HS-5 (cell line): ENCODE measurements at places on chromosomes 12 and 14.

DNA sequence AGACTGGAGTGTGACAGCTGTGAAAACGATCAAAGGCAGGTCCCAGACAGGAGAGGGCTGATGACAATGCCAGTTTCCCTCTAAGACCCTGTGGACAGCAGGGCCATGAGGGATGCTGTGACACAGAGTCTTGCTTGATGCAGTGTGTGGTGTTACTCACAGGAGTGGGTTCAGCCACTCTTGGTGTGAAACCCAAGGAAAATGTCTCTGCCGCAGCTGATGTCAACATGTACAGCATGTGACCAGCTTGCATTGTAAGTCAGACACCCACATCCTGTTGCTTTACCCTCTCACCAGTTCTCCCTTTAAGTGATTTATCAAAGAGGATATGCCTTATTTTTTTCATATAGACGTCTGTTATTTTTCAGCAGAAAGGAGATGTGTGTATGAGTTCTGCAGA, 268.6 kb downstream of the BTG1 start:
- DNase-seq = no peak

DNA sequence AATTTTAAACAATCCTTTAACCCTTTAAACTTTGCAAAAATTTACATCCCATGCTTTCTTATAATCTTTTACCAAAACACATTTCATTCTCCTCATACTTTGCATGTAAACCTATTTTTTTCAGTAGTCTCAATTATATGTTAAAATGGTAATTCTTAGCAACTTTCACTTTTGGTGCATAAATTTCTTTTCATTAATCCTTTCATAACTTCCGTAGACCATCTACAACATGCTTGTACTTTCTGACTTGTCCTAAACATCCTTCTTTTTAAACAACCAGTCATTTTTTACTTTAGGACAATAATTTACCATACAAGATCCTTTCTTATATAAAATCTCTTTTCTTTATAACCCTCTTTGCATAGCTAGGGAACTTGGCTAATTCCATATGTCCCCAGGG, 19.5 kb downstream of the CCDC91 start:
- no peak for DNase-seq

GRCh38 chr12:26119391-26119989, 5.3 kb downstream of the BHLHE41 start:
- no peak for DNase-seq

- DNase-seq = no peak
Observed at GRCh38 chr12:24551163-24551786, 397.6 kb downstream of the BCAT1 start.

DNA sequence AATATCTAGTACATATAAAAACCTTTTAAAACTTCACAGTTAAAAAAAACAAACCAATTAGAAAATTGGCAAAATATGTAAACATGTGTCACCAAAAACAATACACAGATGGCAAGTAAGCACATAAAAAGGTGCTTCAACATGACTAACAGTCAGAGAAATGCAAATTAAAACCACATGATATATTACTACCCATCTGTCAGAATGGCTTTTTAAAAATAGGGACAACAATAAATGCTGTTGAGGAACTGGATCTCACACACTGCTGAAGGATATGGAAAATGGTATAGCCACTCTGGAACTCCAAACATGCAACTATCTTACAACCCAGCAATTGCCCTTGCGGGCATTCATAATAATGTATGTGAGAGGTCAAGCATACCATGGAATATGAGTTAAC, 1153.6 kb downstream of the FLRT2 start:
- no peak for DNase-seq

DNA sequence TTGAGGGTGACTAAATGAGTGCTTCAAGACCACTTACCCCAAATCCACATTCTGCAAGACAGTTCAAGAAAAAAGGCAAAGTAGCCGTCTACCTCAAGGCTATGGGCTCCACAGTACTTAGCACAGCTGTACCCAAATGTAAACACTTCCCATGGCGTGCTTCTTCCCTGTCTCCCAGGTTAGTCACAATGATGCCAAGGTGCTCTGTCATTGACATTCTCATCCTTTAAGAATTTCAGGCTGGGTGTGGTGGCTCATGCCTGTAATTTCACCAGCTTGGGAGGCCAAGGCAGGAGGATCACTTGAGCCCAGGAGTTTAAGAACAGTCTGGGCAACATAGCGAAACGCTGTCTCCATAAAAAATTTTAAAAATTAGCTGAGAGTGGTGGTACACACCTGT, 51.2 kb upstream of the CERS5 start:
- DNase-seq = no peak

DNA sequence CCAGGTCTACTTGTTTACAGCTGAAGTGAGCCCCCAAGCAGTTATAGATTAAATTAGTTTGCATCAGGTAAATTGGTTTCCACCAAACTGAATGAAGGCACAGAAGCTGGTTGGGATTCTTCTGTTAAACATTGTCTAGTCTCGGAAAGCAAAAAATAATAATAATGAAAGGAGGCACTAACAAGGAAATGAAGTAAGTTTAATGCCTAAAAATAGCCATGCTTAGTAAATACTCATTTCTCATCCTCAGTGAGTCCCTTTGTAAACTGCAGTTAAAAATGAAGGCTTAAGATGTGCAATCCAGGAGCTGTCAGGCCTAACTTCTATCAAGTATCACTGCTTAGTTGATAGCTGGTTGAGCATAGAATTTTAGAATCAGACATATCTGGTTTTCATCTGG, 113.5 kb downstream of the BTG1 start:
- no peak for DNase-seq

GRCh38 chr12:54565986-54566544, 16.7 kb downstream of the PDE1B start:
- no peak for DNase-seq

DNA sequence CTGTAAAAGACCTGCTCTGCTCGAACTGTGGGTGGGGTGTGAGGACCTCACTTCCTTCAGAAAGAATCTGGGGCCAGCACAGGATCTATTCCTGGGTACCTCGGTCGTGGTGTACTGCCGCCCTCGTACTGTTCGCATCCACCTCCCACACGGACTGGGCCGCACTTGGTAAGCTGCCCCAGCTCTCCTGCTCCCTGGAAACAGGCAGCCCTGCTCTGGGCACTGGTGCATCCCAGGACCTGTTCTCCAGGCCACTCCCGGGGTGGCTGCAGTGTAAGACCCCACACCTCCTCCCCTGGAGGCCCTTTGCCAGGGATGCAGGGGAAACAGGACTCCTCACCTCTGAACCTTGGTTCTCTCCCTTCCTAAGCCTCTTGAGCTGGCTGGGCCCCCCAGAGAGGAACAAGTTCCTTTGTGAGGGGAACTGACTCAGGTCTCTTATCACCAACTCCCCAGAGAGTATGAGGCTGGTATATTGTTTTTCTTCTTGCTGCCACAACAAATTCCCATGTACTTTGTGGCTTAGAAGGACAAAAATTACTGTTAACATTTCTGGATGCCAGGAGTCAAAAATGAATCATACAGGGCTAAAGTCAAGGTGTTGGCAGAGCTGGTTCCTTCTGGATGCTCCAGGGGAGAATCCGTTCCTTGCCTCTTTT, 276.5 kb downstream of the NUAK1 start:
- DNase-seq = no peak

- peak; percentile 95 for DNase-seq
Observed at GRCh38 chr12:27619308-27619707, 76.9 kb upstream of the REP15 start.

DNA sequence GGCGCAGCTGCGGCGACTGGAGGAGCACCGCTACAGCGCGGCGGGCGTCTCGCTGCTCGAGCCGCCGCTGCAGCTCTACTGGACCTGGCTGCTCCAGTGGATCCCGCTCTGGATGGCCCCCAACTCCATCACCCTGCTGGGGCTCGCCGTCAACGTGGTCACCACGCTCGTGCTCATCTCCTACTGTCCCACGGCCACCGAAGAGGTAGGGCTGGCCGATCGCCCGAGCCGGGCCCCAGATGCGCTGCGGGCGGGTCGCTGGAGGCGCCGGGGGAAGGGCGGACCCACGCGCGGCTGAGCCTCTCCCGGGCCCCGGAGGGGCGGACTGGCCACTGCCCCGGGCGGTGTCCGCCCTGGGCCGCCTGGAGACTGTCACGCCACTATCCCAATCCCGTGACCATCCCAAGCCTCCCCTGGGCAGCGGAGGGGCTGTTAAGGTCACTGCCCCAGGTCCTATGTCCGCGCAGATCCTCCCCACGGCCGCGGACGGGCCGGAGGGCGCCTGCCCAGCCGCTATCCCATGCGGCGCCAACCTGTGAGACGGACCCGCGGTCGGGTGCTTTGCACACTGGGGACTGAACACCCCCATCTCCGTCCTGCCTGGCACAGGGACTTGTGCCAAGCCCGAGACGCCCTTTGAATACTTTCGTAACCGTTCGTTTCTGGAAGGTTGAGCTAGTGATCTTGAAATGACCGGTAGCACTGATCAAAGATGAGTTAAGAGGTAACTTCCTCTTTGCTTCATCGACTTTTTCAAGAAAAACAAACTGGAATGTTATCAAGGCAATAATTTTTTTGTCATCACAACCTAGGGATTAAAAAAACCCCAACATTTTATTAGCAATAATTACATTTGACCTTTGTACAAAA, 725 bp downstream of the CHPT1 start:
- DNase-seq = peak; percentile 33

- DNase-seq = no peak
Observed at GRCh38 chr14:26917086-26917485, 319.3 kb upstream of the NOVA1 start.

- DNase-seq = no peak
Observed at GRCh38 chr12:72390146-72390545, 118.0 kb downstream of the TRHDE start.

DNA sequence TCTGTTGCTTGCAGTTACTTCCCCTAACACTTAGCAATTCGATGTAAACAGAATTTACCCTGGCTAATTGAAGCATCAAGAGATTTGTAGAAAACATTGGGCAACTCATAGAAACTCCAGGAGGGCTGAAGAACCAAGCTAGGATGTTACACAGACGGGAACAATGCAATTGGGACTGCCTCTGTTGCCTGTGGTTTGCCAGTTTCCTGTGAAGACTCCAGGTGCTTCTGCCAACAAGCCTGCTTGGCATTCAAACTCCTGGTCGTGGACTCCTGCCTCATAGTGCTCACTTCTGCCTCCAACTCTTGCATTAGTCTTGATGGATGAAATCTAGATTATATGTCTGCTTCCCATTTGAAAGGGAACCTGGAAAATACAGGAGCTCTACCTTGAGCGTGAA, 246.0 kb downstream of the BMP4 start:
- DNase-seq = no peak

- DNase-seq = no peak
Observed at GRCh38 chr14:53613404-53614253, 343.0 kb downstream of the BMP4 start.

- DNase-seq = peak; percentile 64
Observed at GRCh38 chr14:61620130-61620946, 75.0 kb upstream of the HIF1A start.

DNA sequence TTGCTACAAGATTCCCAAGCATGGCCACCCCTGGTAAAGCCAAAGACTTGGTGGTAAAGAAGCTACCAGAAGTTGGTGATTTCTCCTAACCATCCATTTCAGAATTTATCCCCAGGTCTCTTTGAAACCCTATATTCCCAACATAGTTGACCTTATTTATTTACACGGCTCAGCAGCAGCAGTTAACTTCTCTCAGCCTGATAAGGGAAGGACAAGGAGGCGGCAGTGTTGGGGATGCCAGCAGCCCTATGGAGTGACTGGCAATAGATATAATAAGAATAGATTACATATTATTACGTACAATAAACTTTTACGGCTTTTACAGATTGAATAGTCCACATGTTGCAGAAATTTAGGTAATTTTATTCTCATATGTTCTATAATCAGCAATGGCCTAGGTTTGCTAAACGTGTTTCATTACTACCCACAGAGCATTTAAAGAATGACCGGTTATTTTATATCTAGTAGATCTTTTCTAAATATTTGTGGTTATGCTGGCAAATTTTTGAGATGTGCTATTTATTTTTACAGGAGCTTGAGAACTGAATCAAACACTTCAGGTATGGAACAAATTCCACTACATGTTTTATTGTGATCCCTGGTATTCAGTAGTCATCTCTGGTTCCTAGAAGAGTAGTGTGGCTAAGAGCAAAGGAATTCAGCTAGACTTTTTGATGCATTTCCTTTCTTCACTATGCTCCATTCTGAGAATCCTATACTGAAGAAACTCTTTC, 19.8 kb upstream of the PALS1 start:
- DNase-seq = peak; percentile 64

- DNase-seq = no peak
Observed at GRCh38 chr12:89353823-89354611, 1.7 kb upstream of the DUSP6 start.

DNA sequence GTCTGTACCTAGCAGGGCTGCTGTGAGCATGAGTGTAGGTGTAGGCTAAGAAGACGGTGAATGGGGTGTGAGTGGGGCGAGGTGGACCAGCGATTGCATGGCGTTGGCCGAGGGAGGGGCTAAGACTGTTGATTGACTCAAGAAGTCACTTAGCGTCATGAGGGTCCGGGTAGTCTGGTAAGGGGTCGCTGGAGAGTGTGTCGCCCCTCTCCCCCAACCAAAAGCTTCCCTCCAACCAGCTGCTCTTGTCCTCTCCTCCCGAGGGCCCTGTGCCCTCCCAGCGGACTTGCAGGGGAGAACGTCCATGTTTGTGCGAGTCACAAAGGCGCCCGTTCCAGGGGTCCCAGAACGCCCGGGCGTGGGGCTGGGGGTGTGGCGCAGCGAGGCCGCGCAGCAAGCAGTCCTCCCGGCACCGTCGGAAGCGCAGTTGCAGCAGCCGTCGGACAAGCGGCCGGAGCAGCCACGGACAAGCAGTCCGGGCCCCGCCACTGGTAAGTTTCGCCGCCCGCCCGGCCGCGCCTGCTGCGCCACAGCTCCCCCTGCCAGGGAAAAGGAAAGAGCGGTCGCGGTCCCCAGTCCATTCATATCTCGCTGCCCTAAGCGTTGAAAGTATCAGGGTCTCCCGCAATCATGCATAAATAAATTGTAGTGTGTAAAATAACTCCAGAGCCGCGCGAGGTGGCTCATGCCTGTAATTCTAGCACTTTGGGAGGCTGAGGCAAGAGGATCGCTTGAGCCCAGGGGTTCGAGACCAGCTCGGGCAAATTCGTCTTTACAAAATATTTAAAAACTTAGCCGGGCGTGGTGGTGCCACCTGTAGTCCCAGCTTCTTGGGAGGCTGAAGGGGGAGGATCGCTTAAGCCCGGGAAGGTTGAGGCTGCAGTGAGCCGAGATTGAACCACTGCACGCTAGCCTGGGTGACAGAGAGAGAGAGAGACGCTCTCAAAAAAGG, at the start of gene CCDC63:
CCDC63 (plus strand) TSS at position 373 of the 952 bp plus-strand sequence. CDS start 5,968 bp downstream, outside the sequence.
- no peak for DNase-seq

- DNase-seq = peak; percentile 48
Observed at GRCh38 chr14:69818758-69819191, 21.7 kb upstream of the SLC10A1 start.

GRCh38 chr12:1692226-1692625, 1.4 kb downstream of the ADIPOR2 start:
- DNase-seq = no peak

GRCh38 chr14:85280074-85280473, 249.9 kb upstream of the FLRT2 start:
- DNase-seq = no peak

GRCh38 chr12:132084621-132085290, 59.4 kb downstream of the DDX51 start:
- DNase-seq = peak; percentile 30

GRCh38 chr12:92492995-92493394, 209.8 kb upstream of the PLEKHG7 start:
- DNase-seq = no peak

GRCh38 chr12:77615332-77615731, 215.4 kb upstream of the NAV3 start:
- DNase-seq = no peak
